ENCODE measurements at places on chromosomes 2 and 18. TPM values are rescaled to one million over a fixed set of nuclear protein-coding genes. Genes with fewer than 3 reads are reported as not detected.
A peak's percentile ranks its signal among the peaks of the same experiment; 100 is the strongest.

- DNase-seq = no peak
Measured at GRCh38 chr2:100853909-100854810, 34.2 kb downstream of the NPAS2 start.

Gene VWA3B
- total RNA-seq = not detected

DNA sequence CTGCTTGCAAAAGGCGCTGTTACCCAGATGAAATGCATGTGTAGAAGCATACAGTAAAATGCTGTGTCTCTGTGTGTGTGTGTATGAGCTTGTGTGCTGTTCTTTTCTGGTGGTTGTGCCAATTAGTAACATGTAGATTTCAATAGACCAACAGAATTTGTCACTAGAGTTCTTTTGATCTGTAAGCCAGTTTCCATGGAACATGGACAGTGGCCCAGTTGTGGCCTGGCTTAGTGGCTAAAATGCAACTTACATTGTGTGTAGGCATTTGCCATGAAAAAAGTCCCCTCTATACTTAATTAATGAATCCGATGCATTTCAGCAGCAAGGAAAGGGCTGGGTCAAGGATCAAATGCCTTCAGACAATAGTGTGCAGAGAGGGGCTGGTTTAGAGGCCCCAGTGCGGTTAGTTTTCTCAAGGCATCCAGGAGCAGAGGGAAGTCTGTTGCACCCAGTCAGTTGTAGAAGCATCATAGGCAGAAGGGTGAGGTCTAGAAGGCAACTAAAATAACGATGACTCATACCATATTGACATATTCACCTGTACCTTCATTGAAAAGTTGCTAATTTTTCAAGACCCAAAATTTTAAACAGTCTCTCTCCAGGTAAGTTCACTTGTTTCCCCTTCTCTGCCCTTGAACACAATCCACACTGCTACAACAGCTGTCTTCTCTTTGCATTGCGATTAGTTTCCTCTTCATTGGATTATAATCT is 366.9 kb upstream of the SPRED2 start:
- DNase-seq = no peak

GRCh38 chr2:181789827-181790448 is 101.6 kb upstream of the ITPRID2 start:
- no peak for DNase-seq

- no peak for DNase-seq
Measured at GRCh38 chr2:174761837-174762236, 2.4 kb downstream of the CHRNA1 start.

DNA sequence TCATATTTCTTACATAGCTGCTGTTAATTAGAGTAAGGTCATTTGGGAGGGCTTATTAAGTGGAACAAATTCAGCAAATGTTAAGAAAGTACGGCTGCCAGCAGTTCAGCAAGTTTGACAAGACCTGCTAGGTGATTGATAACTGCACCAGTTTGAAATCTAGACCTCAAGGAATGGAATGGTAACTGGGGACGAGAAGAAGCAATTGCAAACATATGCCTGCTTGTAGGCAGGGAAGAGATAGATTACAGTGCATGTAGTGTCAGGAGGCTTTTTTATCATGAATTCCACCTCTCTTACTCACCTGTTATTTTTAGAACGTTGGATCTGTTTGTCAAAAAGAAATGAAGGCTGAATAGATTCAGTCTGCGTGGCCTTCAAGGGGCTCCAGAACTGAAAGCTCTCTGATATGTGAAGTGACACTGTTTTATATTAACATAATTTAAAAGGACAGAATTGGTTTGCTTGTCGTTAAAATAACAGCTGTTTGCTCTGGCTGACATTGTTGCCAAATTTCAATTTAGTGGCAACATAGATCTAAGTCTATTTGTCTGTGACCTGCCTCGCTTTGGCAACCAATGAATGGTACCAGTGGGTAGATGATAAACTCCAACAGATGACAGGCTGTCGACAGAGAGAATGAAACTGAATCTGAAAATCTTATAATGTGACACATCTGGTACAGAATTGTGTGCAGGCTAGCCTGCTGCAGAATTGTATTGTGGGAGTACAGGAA is 199.3 kb downstream of the ZNF407 start:
- no peak for DNase-seq

DNA sequence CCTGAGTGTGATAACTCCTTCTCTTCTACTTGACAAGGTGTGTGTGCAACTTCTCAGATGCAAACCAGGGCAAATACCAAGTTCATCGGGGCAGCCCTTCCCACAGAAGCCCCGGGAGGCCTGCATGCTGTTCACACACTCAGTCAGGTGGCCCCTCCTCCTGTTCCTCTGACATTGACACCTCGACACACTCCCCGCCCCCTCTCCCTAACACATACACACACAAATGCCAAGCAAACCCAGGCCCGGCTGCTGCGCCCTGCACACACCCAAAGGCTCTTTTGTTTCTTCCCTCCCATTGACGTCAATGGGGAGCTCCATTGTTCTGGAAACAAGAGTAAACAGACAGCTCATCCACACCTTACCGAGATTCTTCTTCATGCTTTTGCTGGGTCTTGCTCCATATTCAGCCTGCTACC is 1.7 kb upstream of the PER2 start:
- DNase-seq = peak; percentile 77

Gene ZDBF2
- 10.6 TPM for total RNA-seq

DNA sequence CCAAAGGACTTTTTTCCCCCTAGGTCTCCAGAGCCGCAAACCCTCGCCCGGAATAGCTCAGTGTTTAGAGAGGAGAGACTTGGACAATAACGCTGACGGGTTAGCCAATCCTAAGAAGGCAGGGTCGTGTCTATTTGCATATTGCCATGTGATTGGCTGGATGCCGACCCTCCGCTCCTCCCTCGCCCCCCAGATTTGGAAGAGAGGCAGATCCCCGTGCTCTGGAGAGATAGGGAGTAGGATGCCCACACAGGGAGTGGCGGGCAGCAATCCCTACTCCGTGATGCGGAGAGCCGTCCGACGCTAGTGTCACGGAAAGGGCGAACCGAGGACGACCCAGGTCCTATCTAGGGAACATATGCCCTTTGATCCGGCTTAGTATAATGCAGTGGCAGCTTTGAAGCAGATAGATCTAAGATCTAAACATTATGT is 1.4 kb downstream of the WNT6 start:
- no peak for DNase-seq

Gene FSHR
- 1.1 TPM for total RNA-seq

DNA sequence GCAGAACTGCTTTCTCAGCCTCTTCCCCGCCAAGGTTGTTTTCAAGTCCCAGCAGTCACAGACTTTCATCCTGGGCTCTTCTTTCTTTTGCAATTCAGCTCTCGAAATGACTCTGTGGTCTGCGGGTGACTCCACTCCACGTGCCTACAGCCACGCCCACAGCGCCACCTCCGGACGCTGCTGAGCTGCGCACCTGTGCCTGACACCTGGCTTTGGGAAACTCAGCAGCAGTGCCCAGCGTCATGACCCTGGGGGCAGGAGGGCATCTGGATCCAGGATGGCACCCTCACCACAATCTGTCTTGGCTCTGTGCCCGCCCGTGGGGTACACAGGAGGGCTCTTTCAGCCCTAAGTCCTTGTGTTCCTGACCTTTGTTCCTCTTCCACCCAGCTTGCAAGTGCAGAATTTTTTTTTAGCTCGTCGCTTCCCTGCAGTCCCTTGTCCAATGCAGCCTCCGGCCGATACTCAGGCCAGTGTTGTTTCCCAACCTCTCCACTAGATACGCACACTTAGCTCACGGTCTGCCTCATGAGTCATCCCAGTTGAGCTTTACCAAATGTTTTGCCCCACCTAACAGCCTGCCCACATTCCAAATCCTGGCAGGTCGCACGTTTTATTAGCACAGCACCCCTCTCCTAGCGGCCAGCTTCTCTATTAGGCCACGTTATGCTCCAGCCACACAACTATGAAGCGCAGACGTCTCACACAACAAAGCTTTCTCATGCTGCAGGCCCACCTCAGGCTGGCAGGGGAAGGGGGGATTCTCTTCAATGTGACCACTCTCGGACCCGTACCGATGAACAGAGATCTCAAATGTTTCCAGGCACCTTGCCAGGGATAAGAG is 6.5 kb upstream of the CAPN10 start:
- DNase-seq = peak; percentile 89

Gene COL4A3
- total RNA-seq = 8.0 TPM

All from right atrium auricular region (tissue), 2 donors.